Activated CD8-positive, alpha-beta memory T cell treated with anti-CD3 and anti-CD28 coated beads for 4 hours (primary cell): ENCODE measurements at places on chromosomes 5 and 9.

- no peak for DNase-seq
These were observed 80.6 kb upstream of the ZBTB43 start for GRCh38 chr9:126724226-126724625.

- DNase-seq = no peak
These were observed 60.2 kb downstream of the MLLT3 start for GRCh38 chr9:20562051-20562450.

GRCh38 chr5:6611334-6612256, 21.2 kb downstream of the NSUN2 start:
- DNase-seq = no peak

DNA sequence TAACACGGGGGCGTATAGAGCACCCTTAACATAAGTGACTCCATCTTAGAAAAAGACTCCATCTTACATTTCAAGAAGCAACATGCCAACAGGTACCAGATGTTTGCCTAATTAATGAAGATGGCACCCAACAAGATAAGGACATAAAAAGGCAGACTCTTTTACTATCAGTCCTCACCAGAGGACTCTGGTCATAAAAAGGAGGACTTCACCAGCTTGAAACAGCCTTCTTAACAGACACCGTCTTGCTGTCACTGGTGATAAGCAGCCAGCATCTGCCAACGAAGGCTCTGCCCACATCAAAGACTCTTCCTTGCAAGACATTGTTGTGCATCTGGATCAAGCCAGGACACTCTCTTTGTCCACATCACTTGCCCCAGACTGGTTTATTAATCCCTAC, 80.3 kb downstream of the S1PR3 start:
- DNase-seq = no peak

GRCh38 chr5:11182441-11183080, 421.5 kb upstream of the DAP start:
- no peak for DNase-seq

DNA sequence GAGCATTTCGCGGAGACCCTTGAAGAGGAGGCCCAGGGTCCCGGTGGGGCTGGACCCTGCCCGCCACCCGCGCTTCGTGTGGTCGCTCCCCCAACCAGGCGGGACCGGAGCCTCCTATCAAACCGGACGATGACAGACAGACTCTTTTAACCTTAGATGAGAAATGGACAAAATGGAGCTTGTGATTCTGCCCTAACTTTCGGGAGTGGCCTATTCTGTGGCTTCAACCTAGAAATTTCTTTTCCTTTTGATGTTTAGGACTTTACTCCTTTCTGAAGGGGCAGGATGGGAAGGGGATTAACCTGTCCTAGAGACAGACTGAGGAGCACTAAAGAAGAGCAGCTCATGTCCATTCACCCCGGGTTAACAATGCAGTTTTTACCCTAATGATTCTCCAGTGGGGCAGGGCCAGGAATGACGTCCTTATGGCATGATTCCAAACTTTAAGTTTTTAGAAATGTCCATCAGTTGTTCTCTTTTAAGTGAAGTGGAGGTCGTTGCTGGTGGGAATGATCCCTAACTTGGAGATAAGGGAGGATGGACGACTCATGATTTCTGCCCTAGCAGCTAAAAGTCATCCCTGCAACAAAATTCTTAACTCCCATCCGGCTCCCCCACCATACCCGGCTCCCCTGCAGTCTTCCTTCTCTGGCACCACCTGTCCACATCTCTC, 1.0 kb downstream of the NIPSNAP3A start:
- no peak for DNase-seq

DNA sequence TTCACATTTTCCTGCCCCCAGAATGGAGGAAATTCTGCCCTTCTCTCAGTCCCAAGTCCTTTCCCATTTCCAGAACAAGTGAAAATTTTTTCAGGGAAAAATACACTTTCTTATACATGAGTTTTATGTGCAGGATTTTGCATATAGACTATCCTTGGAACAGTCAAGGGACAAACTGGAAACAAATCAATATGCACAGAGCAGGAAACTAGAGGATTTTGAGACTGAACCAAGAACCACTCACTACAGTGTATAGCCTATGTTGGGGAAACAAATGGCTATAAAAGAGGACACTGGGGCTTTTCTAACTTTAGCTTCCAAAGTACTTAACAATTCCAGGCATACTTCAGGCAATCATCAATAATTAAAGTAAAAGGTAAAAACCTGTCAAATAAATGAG, 1036.1 kb upstream of the ARRDC3 start:
- no peak for DNase-seq

- no peak for DNase-seq
These were observed 10.9 kb upstream of the LAMC3 start for GRCh38 chr9:130997925-130998596.

- DNase-seq = no peak
These were observed 50.6 kb downstream of the RASEF start for GRCh38 chr9:83012168-83012921.

GRCh38 chr9:90890146-90890810, 88.7 kb downstream of the SYK start:
- DNase-seq = no peak

- no peak for DNase-seq
These were observed 3.1 kb upstream of the CREBRF start for GRCh38 chr5:173053041-173053440.

DNA sequence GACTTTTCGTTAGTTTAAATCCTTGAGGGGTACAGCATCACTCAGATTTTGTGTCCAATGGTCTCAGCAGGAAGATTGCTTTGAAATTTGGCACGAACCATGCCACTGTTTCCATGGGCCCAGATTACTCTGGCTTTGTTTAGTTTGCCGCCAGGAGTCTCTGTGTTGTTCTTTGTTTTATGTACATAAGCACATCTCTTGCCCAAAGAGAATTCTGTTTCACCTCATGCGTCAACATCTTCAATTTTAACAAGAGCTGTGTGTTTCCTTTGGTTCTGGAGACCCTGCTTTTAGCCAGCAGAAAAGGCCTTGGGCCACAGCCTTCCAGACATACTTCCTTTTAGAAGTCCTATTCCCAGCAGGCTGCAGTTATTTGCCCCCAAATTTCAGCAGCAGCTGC, 62.4 kb downstream of the TNPO1 start:
- DNase-seq = no peak

DNA sequence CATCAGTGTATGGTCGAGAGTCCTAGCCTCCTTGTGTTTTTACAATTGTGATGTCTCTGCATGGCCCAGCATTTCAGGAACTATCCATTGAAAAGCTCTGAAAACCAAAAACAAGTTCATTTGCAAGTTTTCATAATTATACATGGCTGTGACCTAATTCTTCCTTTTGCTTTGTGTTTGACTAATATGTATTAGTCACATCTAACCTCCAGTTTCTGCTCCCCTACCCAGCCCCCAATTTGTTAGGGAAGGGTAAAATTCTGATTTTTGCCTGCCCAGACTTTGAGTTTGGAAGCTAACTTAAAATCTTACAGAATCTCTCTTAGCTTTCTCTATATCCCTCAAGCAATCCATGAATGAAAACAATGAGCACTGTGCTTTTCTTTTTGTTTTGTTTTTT, 128.2 kb upstream of the SEMA6A start:
- no peak for DNase-seq

GRCh38 chr9:84000186-84000585, 19.6 kb downstream of the RMI1 start:
- DNase-seq = no peak

- no peak for DNase-seq
These were observed 49.2 kb downstream of the PCSK5 start for GRCh38 chr9:75939536-75940111.

GRCh38 chr9:126233913-126234525, 92.6 kb upstream of the MVB12B start:
- DNase-seq = no peak

DNA sequence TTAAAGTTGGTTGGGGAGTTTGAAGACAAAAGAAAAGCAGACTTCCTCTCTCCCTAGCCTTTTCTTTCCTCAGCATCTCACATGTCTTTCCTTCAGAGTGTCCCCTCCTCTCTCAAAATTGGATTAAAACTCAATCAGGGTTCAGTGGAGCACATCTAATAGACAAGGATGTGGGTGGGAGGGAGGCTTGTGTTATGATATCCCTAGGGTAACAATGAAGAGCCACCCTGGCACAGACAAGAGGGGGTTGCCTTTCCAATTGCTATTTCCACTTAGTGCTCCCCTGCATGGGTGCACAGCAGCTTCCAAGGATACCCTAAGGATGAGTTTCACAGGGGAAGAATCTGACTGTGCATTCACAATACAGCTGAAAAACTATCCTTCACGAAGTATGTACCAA, 585.2 kb upstream of the C9orf72 start:
- no peak for DNase-seq

GRCh38 chr5:169880012-169880663, 100.2 kb downstream of the INSYN2B start:
- no peak for DNase-seq

GRCh38 chr5:68367287-68367686, 151.7 kb downstream of the PIK3R1 start:
- no peak for DNase-seq

DNA sequence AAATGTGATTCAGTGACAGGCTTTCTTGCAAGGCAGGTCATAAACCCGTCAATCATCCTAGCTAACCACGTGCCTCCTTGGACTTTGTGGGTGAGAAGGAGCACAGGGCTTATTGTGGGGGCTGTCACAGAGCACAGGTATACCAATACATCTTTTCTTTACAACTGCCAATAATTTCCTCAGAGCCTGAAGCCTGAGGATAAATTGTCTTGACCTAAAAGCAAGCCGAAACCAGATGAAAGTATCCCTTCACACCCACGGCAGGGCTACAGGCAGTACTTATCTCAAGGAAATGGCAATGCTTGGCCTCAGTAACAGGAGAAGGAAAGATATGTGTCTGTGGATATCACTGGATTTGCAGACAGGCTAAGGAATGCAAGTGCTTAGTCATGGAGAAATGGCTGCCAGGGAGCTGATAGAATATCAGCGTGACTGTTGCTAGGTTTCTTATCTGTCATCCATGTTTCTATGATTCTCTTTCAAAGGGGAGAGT, 90.3 kb upstream of the ZNF366 start:
- DNase-seq = no peak

DNA sequence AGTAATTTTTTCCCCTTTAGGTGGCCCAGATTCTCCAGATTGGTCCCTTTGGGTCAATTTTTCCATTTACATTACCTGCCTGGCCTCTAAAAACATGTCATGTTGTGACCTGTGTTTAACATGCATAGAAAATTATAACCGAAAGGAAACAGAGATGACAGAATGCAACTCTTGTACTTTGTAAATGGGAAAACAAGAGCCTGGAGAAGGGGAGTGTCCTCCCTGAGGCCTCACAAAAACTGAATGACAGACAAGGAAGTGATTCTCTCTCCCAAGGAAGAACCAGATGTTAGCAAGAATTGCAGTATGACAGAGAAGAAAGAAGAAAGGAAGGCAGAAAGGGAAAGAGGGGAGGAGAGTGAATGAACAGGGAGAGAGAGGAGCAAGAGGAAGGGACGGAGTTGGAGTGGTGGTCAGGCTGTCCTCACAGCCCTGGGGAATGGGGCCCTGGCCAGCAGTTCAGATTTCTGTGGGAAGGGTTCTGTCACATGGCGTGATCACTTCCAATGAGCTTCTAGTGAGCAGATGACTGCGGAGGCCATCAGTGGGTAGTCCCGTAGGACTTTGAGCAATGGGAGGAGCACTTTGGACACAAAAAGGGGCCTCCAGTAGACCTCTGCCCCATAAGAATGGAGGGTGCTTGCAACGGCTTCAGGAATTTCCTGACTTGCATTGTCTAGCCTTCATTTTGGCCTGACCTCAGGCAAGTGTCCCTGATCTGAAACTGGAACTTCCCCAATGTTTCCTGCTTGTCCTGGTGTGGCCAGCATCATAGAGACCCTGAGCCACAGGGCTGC, 31.6 kb downstream of the ABLIM3 start:
- DNase-seq = no peak

GRCh38 chr5:160427607-160428006, 6.0 kb downstream of the PTTG1 start:
- no peak for DNase-seq

- no peak for DNase-seq
These were observed 79.6 kb upstream of the HMHB1 start for GRCh38 chr5:143732402-143732801.

DNA sequence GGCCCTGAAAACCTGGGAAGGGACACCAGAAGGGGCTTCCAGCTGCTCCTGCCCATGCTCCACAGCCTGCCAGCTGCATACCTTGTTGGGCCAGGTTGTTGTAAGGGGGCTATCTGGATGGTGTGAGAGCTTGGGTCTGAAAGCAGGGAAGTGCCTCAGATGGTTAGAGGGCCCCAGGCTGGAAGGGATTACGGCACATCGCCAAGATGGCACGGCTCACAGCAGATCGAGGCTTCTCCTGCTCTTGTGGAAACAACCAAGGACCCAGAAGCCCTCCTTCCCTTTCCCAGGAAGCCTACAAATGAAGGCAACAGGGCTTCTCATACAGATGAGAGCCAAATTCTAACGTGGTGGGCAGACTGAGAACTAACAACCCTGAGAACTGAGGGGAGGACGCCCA, 121.7 kb upstream of the ADCY2 start:
- no peak for DNase-seq

DNA sequence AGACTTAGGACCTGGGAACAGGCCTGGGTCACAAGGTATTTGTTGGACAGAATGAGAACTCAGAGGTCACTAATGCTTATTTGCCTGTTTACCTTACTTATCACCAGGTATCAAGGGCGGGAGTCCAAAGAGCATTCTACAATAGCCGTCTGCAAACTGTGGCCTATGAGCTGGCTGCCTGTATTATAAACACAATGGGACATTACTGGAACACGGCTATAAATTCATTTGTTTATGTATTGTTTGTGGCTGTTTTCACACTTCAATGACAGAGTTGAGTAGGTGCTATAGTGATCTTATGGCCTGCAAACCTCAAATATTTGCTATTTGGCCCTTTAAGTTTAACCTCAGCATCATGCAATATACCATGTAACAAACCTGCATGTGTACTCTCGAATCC, 76.6 kb upstream of the ASTN2 start:
- no peak for DNase-seq

- no peak for DNase-seq
These were observed 502.7 kb downstream of the NR2F1-AS1 start for GRCh38 chr5:93078082-93079038.

GRCh38 chr9:77910194-77910621, 121.4 kb downstream of the GNAQ start:
- no peak for DNase-seq

DNA sequence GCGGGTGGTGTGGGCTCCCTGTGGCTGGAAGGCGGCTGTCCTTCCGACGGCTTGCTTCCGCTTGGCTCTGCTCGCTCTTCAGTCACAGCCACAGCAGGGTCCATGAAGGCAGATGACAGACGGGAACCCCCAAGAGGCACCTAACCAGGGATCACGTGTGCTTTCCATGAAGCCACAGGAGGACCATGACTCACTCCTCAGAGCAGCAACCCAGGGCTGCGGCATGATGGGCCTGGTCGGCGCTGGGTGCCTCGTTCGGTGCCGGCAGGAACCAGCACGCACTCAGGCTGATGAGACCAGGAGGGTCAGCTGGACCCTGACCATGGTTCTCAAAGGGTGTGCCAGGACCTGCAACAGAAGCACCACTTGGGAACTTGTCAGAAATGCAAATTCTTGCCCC, 32.8 kb upstream of the MED10 start:
- no peak for DNase-seq
